ENCODE measurements at places on chromosomes 6 and 20.

DNA sequence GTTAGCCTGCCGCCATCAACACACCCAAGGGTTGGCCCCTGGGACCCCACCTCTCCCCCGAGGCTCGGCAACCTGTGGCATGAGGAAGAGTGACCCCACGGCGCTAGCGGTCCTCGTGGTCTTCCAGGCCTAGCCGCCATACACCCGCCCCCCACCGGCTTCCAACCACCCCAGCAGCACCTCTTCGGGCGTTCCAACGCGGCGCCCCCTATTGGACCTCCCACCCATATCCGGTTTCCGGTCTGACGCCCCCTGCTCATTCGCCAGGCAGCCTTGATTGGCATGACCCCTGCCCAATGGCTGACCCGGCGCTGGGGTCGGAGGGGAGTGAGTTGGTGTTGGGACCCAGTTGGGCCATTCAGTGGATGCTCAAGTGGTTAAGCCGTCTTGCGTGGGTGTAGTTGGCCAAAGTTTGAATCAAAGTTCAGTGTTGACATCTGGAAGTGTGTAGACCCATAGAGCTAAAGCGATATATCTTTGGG is at the start of gene GNAS-AS1:
TSS of gene GNAS-AS1 (minus strand) at position 210 of the 482 bp plus-strand sequence.
- peak; percentile 83 for DNase-seq

DNA sequence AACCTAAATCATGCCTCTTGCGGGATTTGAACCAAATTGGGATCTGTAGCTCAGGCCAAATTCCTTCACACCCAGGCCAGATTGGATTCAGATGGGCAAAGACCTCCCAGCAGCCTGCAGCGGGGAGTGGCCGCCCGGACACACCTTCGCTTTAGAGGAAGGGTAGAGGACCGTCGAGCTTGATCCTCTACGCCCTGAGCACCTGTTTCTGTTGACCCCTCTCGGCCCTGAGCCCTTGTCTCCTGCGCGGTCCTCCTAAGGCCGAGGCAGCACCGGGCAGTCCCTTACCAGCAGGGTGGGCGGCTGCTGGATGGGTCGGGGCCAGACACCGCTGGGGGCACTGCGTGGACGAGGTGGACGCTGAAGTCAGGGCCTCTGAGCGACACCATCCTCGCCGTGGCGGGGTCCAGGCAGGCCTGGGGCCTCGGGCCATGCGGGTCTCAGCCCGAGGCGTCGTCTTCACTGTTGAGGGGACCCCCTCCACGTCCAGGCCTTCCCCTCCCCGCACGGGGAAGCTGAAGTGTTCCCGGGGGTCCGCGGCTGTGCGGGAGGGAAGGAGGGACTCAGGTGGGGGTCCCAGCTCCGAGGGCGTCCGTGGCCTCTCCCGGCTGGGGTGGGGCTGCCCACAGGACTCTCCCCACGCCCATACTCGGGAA is 114.8 kb downstream of the SMOC2 start:
- no peak for DNase-seq

DNA sequence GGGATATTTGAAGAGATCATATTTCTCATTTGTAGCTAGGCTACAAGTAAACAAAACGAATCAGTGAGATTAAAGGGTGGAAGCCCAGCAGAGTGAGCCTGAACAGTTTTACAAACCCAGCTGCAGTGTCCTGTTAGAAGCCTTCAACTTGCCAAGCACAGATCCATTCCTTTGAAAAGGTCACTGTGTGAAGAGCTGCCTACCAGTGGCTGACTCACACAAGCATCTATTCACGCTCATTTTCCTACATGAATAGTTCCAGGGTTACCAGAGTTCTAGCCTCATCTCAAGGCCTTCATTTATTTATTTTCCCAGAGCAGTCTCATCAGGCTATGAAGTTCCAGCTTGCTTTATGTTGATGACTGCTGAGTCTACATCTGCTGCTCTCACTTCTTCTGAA is 25.7 kb upstream of the MLIP start:
- no peak for DNase-seq

GRCh38 chr6:143397227-143398222 is 53.0 kb downstream of the ADAT2 start:
- no peak for DNase-seq

GRCh38 chr6:15171026-15171425 is 74.8 kb upstream of the JARID2 start:
- no peak for DNase-seq

DNA sequence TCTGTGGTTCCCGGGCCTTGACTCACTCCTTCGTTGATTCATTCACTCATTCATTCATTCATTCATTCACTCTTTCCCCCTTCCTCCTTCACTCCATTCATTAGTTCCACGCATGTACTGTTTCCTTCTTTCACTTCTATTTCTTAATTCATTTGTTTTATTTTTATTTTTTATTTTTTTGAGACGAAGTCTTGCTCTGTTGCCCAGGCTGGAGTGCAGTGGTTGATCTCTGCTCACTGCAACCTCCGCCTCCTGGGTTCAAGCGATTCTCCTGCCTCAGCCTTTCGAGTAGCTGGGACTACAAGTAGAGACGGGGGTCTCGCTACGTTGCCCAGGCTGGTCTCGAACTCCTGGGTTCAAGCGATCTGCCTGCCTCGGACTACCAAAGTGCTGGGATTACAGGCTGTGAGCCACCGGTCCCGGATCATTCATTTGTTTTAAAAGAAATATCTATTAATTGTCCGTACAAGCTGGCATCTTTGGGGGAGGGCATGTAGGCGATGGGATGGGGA is 427 bp upstream of the NFKBIE start:
- DNase-seq: no peak

DNA sequence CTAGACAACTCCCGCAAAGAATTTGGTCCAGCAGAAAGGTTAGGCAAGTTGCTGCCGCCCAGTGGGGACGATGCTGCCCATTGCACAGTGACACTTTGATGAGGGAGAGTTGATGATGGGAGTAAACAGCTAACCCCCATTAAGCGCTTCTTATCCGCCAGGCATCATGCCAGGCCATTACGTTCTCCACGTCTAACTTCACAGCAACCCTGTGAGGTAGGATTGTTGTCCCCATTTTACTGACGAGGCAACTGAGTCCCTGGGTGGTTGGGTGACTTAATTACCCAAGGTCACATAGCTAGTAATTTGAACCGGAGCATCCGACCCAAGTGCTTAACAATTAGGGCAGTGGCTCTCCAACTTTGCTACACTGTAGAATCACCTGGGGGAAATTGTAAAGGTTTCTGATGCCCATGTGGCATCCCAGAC is 738 bp downstream of the RALGAPB start:
- DNase-seq: no peak

- no peak for DNase-seq
Observed at GRCh38 chr6:10355115-10355702, 59.7 kb downstream of the TFAP2A start.

DNA sequence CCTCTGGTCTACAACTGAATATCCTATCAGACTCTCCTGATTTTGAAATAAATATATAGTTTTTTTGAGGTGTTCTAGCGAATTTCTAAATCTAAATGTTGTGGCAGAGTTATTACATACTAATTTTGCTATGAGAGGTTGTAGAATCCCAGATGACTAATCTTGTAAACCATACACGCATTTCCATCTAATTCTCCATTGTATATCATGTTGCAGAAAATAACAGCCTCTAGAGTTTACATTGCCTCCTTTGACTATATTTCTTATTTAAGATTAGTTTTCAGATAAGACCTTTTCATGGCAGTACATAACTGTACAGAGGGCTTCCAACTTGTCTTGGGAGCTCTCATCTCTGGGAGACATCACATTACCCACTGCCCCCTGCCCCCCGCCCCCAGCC is 22.9 kb downstream of the PTPN1 start:
- no peak for DNase-seq

GRCh38 chr6:36754582-36755434 is 57.2 kb downstream of the RAB44 start:
- DNase-seq: no peak

DNA sequence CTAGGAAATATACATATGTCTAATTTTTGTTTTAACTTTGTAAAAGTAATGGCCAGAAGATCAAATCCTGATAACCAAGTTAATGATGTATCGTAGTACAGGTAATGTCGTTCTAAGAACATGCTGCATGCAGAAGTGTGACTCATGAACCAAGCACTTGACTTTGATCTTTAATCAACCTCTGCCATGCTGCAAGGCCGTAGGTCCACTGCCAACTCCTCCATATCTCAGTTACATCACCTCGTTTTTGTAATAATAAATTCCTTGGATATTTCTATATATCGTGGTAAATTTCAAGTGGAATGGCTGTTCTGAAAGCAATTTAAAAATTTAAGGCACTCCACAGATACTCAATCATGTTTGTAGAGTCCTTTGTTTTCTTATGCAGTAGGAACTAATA is 771.7 kb downstream of the EPHA7 start:
- no peak for DNase-seq

DNA sequence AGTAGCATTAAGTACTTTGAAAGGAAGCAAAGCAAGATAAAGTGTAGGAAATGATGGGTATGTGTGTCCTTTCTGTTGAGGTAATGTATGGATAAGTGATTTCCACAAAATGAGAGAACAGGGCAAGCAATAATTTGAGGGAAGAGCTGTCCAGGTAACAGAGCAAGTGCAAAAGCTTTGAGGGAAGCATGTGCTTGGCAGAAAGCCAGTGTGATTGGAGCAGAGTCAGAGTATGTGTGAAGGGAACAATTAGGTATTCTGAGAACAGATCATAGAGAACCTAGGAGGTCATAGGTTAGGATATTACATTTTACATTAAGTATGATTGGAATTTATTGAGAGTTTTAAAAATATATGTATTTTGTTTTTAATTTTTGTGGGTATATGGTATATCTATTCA is 30.2 kb upstream of the MAN1A1 start:
- DNase-seq: no peak

DNA sequence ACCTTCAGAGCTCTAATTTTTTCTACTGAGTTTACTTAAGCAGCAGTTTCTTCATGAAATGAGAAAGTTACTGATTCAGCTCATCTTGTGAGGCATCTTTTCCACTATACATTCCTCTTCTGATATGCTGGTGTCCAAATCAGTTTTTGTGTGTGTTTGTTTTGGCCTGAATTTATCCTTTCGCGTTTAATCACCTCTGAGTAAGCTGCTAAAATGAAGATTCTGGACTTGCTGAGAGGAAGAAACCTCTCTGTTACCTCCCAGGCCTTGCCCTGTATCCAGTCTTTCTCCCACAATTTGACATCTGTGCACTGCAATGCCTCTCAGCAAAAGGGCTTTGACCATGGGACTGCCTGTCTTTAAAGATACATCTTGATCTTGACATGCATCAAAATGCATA is 536.2 kb upstream of the NRSN1 start:
- DNase-seq: no peak

DNA sequence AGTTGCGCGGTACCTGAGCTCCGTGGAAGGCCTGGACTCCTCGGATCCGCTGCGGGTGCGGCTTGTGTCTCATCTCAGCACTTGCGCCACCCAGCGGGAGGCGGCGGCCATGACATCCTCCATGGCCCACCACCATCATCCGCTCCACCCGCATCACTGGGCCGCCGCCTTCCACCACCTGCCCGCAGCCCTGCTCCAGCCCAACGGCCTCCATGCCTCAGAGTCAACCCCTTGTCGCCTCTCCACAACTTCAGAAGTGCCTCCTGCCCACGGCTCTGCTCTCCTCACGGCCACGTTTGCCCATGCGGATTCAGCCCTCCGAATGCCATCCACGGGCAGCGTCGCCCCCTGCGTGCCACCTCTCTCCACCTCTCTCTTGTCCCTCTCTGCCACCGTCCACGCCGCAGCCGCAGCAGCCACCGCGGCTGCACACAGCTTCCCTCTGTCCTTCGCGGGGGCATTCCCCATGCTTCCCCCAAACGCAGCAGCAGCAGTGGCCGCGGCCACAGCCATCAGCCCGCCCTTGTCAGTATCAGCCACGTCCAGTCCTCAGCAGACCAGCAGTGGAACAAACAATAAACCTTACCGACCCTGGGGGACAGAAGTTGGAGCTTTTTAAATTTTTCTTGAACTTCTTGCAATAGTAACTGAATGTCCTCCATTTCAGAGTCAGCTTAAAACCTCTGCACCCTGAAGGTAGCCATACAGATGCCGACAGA is 9.9 kb downstream of the HEY2 start:
- no peak for DNase-seq

DNA sequence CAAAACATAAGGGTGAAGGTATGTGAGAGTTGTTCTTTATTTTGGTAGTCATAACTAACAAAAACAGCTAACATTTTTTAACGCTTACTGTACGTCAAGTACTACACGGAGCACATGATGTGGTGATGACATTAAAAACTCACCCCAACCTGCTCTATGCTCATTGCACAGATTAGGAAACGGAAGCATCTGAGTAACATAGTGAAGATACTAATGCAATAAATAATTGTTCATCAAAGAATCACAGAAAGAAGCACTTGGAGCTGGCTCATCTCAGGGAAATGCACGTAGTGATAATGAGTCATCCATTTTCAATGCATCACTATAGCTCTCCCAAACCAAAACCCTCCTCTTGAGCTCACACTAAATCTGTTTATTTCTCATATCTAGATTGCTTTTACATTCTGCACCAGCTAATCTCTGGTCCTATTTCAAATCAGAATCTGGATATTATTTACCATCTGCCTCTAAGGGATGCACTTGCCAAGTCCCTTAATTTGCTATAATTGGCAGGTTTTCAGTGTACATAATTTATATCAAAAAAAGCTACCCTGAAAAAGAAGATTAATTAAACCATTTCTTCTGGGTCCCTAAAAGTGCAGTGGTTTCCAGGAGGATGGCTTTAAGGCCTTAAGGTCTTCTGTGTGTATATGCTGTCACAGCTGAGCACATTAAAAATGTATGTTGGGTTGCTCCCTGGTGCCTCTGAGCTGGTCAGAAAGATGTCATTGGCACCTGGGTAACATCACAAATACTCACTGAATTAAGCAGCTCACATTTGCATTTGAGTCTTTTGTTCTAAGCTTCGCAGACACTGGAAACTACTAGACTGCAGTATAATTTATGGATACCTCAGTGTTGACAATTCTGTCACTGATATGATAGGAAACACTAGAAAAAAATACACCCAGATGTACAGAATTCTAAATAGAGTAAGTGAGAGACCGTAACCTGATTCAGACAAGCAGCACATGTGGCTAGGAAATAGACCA is 677.4 kb upstream of the CITED2 start:
- DNase-seq: no peak

DNA sequence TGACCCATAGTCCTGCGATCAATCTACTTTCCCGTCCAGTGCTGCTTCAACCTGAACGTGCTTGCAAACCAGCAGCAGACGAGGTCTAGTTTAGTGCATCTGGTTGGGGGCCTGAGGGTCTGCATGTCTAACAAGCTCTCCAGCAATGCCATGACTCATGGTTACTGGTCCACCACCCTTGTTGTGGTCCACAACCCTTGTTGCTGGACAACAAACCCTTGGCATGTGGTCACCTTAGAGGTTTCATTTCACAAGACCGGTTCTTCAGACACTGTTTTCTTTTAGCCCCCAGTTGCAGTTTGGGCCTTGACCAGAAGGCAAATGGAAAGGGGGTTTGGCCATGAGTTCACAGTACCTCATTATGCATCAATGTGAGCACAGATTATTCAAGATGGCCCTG is 424.8 kb downstream of the QKI start:
- DNase-seq: no peak

- DNase-seq: peak; percentile 72
Observed at GRCh38 chr6:71288228-71289038, at the start of gene OGFRL1. Gene OGFRL1, plus strand, starts transcription at chr6:71288811. Its CDS starts 126 bp downstream, at chr6:71288937.

DNA sequence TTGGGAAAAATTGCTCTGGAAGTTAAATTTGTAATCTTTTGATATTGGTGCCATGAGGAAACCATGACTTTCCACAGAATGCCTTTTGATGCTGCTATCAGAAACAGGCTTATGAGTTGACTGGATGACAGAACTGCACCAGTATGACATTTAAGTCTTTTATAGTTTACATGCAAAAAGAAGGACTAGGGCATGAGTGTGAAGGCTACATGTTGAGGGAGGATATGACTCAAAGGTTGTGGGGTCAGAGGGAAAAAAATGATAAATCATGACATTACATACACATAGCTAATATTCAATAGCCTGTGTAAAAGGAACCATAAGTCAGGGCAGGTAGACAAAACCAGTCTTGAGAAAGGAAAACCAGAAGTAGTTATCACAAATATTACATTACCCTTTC is 182.2 kb downstream of the COL12A1 start:
- no peak for DNase-seq
